ENCODE measurements at places on chromosomes 2 and 18.
A peak's percentile ranks its signal among the peaks of the same experiment; 100 is the strongest.

DNA sequence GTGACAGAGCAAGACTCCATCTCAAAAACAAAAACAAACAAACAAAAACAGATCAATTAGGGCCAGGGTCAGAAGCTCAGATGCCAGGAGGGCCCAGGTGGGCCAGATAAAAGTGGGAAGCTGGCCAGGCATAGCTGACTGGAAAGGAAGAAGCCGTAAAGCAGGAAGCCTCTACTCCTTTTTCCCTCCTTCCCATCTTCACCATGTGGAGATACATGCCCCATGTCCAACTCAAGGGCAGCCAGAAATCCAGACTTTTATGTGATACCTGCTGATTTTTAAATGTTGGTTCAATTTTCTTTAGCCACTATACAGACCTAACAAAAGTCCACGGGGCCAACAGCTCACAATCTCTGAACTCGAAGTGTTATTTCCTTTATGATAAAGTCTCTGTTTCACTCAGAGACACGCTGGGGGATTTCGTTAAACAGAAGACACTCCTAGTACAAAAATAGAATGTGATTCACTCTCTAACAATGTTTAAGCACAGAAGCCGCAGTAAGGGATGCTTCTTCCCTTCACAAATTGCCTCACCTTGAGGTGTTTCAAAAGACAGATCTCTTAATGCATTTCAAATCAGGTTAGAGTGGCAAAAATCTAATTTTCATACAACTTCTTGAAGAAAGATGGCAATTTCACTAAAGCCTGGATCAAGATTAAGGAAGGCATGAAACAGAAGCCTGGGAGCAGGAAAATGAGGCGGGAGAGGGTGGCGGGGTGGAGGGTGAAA lies 14.0 kb downstream of the TMEM247 start:
- no peak for DNase-seq

- DNase-seq: no peak
Observed at GRCh38 chr18:74438091-74438490, 19.0 kb downstream of the DIPK1C start.

GRCh38 chr18:2302628-2303516 lies 268.4 kb downstream of the METTL4 start:
- no peak for DNase-seq

GRCh38 chr2:94758546-94758945 lies 112.7 kb upstream of the TEKT4 start:
- no peak for DNase-seq

DNA sequence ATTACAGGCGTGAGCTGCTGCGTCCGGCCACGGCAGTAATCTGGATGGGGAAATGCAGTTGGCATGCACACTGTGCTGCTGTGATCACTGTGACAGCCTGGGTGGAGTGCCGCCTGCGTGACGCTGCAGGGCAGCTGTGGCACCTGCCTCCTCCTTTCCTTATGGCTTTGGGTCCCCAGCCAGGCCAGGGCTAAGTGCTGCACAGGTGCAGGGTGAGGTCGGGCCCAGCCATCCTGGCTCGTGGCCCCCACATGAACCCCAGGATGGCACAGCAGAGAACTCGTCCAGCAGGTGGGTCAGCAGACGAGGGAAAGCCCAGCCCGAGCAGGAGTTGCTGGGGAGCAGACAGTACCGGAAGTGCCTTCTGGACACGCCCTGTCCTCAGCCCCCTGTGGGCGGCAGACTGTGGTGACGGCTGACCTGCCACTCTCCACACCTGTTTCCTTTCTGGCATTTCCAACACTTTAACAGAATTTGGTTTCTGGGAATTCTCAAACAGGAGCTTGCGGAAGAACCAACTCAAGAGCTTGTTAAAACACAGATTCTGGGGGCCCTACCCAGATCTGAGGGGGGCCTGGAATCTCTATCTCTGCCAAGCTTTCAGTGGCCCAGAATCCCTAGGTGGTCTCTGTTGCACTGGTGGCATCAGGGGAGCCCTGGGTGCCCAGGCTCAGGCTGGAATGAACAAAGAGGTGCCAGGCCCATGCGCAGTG lies 16.9 kb downstream of the HS1BP3 start:
- peak; percentile 51 for DNase-seq

DNA sequence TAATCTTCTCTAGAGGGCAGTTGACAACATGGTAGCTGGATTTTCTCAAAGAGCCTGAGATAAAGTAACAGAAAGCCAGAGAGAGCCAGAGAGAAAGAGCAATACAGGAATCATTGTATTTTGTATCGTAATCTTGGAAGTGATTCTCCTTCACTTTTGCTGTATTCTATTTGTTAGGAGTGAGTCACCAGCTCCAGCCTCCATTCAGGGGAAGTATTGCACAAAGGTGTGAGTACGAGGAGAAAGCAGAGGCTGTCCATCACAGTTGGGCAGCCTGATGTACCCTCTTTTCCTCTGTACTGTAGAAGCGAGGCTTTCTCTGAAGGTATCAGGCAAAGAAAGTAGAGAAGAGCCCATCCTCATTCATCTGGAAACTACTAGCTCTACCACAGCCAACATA lies 176.8 kb downstream of the KCNS3 start:
- DNase-seq: no peak

GRCh38 chr2:75246441-75247167 lies 47.3 kb upstream of the TACR1 start:
- DNase-seq: no peak

- DNase-seq: no peak
Observed at GRCh38 chr2:195575016-195575415, 82.0 kb upstream of the SLC39A10 start.

DNA sequence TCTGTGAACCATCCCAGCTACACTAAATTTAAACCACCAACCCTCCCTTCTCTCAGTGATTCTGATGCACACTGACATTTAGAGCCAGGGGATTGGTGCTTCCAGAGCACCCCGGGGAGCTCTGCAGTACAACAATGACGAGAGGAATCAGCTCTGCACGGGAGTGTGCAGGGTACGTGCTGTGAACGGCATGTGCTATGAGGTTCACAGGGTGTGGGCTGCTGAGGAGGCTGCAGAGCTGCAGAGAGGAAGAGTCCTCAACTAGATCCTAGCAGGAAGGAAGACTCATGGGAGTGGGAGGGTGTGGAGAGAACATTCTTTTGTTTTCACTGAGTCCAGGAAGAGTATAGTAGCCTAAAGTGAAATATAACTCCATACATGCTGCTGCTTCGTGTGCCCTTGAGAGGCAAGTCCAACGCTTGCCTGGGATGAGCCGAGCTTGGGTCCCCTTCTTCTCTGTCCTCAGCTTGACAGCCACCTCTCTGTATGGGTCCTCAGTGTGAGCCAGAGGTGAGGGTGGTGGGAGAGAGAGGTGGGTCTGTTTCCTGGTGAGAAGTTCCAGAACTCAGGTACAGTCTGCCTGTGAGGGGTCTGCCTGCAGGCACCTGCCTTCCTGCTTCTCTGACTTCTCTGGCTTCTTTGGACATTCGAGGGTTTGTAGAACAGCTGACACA lies 118.8 kb downstream of the CTIF start:
- DNase-seq: no peak

GRCh38 chr2:235576337-235576910 lies 82.6 kb downstream of the AGAP1 start:
- peak; percentile 62 for DNase-seq

- DNase-seq: no peak
Observed at GRCh38 chr2:219071131-219071816, 10.6 kb upstream of the IHH start.
